ENCODE measurements at places on chromosomes 2 and 18. TPM values are rescaled to one million over a fixed set of nuclear protein-coding genes. Genes with fewer than 3 reads are reported as not detected.

DNA sequence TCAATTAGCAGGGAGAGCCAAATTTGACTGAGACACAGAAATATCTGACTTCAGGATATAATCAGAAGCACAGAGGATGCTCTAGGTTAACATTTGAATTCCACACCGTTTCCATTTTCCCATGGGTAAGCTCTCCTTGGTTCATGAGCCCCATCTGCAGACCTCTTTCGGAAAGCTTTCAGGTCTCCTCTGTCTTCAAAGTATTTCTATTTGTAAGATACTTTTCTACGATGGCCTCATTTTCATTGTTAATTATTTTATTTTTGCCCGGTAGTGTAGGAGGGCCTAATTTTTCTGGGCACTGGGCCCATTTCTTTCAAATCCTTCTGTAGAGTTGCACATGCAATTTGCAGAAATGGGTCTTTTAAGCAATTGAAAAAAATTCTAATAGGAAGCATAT, 53.8 kb downstream of the LRPPRC start:
- no peak for DNase-seq

DNA sequence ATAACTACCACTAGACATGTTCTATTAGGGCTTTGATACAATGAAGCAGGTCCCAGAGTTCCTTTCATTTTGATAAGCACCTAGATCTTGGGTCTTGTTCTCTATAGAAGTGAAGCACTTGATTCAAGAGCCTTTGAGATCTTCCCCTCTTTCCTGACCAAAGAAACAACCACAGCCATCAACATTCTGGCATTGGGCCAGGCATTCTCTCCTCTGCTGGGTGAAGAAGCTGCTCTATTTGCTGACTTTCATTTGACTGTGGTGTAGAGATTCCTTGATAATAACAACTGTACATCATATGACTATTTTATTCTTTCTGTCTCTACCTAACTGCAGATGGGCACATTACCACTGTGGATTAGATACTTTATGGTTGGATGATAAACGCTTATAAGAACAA, 96.6 kb upstream of the LYPD1 start:
- DNase-seq, result no peak

Gene TXNL4A
- 82.6 TPM for polyA plus RNA-seq

Gene SNTG2
- 2.0 TPM for polyA plus RNA-seq
